A172 (cell line): ENCODE measurements at places on chromosomes 5 and 9. TPM values are rescaled to one million over a fixed set of nuclear protein-coding genes. Genes with fewer than 3 reads are reported as not detected.

The CARD9 gene
- 0.95 and 1.1 TPM in 2 replicates for total RNA-seq

DNA sequence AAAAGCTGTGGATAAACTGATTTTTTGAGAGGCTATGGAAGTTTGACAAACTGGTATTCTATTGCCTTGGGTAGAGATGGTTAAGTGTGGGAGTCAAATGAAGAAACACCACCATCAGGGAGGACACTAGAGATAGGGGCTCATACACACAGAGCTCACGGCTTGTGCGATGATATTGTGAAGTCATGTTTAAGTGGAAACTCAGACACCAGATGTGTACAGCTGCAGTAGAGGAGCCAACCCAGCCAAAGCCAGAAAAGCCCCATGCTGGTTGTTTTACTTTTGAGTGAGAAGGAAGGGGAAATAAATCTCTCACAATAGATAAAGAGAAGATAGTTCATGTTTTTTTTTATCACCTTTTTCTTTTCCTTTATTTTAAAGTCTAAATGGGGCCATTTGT lies 377.7 kb downstream of the DMRT2 start:
- DNase-seq, result no peak

GRCh38 chr5:161846746-161847145 lies 1.2 kb upstream of the GABRA1 start:
- peak; percentile 17 for DNase-seq

The CD72 gene
- total RNA-seq, result 0.12 and 0.48 TPM in 2 replicates

The SMC2 gene
- 59.5 and 74.0 TPM in 2 replicates for total RNA-seq

DNA sequence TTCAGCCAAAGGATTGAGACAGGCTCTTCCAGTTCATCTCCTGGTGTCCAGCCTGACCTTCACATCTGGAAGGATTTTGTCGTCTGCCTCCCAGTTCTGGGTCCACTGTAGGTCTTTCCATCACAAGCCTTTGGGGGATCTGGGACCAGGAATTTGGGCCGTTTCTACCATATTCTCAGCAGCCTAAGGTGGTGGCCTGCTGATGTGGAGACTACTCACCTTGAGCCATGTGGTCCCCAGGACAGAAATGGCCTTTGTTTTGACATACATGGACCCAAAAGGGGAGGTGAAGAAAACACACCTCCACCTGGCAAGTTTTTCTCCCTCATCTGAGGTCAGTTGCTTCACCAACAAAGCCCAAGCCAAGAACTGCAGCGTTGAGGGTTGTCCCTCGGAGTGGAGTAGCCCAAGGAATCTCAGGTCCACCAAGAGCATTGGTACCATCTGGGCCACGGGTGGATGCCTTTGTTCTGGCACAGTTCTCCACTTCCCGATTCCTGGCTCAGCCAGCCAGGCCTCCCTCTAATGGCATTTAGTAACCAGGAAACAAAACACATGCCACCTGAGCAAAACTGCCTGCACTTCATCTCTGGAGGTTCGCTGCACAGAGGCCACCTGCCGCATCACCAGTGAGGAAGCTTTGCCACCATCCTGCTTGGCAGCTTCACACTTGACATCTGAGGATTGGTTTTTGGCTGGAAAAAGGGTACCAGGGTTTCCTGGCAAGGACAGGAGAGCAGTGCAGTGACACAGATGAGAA lies 24.7 kb downstream of the AMBP start:
- DNase-seq, result no peak

GRCh38 chr9:136078024-136078423 lies 17.1 kb downstream of the NACC2 start:
- DNase-seq, result no peak

The FBN2 gene
- total RNA-seq, result 11.6 and 11.8 TPM in 2 replicates

The GARIN3 gene
- not detected in 2 replicates for total RNA-seq

DNA sequence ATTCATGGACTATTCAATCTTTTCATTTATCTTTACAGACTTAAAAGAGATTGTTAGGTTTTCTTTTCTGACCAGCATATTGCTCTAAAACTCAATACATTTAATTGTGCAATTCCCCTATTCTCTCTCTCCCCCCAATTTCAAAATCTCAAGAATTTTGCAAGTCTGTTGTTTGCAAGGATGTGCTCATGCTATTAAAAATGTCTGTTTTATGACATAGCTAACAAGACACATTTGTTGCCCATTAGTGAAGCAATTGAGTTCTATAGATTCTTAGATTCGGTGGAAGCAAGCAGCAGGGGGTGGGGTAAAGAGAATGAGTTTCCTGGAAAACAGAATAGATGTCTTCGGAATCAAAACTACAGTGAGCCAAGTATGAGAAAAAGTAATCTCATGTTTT lies 8.5 kb upstream of the CSNK1A1 start:
- no peak for DNase-seq

GRCh38 chr5:133041910-133042309 lies 9.9 kb upstream of the HSPA4 start:
- peak; percentile 47 for DNase-seq

- no peak for DNase-seq
Measured at GRCh38 chr9:81661339-81661738, 28.0 kb downstream of the TLE1 start.

The MYO10 gene
- total RNA-seq, result 5.2 and 9.4 TPM in 2 replicates

DNA sequence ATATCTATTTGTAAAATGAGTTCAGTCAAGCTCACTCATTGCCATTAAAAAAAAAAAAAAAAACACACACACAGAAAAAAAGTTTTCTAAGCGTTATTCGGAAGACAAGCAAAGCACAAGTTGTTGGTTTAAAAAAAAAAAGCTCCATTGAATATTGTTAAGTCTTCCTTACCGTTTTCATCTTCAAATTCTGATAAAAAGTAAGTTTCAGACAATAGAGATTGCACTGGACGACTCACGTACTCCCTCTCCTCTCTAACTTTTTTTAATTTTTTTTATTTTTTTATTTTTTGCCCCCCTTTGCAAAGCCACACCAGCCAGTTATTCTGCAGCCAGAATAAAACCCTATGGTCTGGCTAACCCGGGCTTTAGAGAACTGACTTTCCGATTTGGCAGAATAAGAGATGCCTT lies 544 bp downstream of the ADAMTS6 start:
- no peak for DNase-seq

DNA sequence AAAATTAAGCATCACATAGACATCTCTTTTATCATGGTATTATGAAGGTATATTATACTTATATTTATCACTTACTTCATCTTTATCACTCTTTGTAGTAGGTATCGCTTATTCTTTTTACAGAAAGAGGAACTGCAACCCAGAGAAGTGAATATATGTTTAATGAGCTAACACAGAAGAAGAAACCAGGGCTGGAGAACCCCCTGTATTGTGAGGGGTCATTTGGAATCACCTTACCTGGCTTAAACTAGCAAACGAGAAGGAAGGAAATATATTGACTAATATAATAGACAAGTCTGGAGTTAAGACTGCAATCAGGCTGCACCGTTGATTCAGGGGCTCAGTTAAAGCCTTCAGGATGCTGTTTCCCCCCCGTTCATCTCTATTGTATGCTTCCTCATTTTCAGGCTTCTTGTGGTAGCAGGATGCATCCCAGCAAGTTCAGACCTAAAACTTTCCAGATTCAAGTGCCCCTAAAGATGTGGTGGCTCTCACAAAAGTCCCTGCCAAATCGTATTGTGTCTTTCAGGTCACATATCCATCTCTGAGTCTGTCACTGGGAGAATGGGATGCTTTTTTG lies 146.4 kb downstream of the GCNT1 start:
- DNase-seq, result no peak
